Fibroblast of upper back skin (primary cell): ENCODE measurements at places on chromosomes 3 and 15.

DNA sequence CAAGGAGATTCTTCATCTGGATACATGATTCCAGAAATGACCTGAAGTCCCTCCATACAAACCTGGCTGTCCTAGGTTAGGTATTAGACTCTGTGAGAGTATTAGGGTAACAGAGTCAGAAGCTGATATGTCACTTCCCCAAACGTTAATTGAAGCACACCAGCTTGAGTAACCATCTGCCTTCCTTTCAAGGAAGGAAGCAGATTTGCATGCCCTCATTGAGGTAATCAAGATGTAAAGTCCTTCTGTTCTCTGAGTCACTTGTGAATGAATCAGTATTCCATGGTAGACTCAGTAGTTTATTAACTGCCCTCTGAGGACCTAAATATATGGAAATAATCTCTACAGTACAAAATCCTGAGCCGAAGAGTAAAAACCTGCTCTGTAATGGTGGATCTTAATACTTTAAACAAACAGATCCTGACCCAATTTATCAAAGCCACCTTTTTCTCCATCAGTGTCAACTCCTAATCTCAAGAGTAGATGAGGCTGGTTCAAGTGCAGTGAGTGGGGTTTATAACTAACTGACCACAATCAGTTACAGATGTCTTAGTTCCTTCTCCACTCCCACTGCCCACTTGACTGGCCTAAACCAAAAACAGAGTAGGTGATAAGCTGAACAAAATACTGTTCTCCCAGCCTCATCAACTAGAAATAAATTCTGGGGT, 246.2 kb upstream of the CHRM5 start:
- peak; percentile 61 for DNase-seq

GRCh38 chr3:171351676-171352075, 108.5 kb downstream of the TNIK start:
- peak; percentile 98 for DNase-seq

DNA sequence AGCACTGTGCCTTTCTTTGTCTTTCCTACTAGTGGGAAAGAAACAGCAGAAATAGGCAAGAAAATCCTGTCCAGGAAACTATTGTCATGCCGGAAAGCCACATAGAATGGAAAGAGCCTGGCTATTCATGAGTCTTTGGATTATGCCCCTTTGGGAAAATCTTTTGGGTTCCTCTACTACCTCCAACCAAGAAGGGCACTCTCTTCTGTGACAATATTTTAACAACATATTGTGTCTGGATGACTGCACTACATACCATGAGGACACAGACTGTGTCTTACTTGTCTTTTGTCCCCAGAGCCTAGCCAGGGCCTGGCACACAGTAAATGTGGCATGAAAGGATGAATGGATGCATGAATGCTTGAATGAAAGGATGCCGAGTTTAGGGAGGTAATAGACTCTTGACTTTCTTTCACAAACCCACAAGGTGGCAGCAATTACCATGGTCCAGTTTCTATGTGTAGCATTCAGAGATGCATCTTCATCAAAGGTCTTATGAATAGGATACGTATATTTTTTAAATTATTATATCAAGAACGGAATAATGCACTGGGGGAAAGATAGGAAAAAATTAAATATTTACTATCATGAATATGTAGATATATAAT, 30.3 kb downstream of the ARL14 start:
- peak; percentile 57 for DNase-seq

- no peak for DNase-seq
Observed at GRCh38 chr3:40422861-40423260, 34.3 kb upstream of the RPL14 start.

DNA sequence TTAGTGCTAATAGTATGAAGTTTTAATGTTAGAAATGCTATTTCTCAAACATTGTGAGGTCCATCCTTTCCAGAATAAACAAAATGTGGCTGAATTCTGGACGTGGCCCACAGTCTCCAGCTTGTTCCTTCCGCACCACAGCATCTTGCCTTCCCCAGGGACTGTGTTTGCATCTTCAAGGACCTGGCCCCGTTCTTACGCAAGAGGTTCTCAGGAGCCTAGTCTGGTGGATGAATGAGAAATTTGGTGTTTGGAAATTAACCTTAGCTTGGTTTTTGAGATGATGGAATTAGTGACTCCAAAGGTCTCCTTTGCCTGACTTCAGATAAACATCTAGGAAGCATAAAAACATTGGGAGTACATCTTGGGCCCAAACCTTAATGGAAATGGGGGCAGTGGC, 18.1 kb downstream of the SYNPR start:
- no peak for DNase-seq

DNA sequence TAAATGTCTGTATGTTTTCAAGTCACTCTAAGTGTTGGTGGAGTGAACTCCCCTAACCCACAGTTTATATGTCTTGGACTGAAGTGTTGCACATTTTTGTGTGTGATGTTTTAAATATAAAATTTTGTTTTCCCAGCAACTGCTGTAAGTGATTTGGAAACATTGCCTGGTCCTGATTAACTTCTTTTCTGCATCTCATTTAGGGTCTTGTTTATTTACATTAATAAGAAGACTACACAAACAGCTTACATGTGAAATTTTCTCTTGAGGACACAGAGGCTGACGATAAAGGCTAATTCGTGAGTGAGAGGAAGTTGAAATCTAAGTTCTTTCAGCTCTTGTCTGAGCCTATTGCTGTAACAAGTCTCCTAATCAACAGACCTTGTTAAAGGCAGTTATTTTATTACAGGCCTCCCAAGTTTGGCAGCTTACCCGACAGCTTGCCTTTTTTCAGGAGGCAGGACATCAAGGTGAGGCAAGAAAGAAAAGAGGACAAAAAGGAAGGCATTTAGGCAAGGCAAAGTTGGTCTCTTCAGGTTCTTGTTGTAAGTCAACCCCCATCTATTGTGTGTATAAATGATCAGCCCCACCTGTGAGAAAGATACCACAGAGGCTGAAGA, 177.7 kb upstream of the NR2E3 start:
- DNase-seq: no peak

DNA sequence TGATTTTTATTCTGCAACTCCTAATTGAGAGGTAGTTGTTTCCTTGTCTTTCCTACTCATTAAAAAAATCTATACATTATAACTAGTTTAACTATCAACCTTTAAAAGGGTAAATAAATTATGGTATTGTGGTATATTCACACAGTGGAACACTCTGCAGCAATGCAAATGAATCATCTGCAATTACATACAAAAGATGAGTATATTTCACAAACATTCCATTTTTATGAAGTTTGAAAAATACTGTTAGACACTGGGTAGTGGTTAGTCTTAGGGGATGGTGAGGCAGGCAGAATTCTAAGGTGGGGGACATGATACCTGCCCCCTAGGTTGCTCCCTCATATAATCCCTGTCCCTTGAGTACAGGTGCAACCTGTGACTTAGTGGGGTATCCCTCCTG, 44.0 kb upstream of the MAGI1 start:
- DNase-seq: peak; percentile 9

- DNase-seq: peak; percentile 41
Observed at GRCh38 chr15:73564255-73564654, 68.9 kb downstream of the NPTN start.

GRCh38 chr3:135911110-135911509, 54.4 kb upstream of the PPP2R3A start:
- DNase-seq: no peak

GRCh38 chr3:12886106-12886679, 44.8 kb upstream of the RPL32 start:
- no peak for DNase-seq

GRCh38 chr3:151592287-151592686, 131.4 kb upstream of the IGSF10 start:
- DNase-seq: no peak
